CD4-positive, CD25-positive, alpha-beta regulatory T cell (primary cell): ENCODE measurements at places on chromosomes 2 and 18. TPM values are rescaled to one million over a fixed set of nuclear protein-coding genes. Genes with fewer than 3 reads are reported as not detected.

GRCh38 chr2:170680172-170680941 lies 34.8 kb upstream of the SP5 start:
- DNase-seq = no peak

DNA sequence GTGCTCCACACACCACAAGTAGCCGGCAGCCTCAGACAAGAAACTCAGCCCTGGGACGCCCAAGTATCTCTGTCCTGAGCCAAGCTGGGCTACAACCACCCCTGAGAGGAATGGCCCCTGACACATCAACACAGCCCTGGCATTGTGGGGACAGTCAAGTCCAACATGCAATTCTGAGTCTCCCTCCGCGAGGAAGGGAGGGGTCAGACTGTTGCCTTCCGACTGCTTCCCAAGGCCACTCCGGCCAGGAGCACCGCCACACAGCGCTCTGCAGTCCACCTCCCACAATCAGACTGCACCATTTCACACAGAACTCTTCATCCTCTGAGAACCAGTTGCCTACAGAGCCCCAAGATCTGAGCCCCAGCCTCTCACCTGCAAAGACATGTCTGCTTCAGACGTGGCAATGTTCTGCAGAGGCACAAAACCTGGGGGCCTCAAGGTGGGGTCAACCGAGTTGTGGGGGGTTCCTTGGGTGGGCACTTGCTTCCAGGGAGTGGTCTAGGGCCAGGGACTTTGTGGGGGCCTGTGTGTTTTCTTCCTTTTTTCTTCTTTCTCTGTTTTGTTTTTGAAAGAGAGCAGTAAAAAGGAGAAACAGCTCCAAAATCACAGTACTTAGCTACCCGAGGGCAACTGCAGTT lies 76.7 kb upstream of the SALL3 start:
- DNase-seq = no peak

DNA sequence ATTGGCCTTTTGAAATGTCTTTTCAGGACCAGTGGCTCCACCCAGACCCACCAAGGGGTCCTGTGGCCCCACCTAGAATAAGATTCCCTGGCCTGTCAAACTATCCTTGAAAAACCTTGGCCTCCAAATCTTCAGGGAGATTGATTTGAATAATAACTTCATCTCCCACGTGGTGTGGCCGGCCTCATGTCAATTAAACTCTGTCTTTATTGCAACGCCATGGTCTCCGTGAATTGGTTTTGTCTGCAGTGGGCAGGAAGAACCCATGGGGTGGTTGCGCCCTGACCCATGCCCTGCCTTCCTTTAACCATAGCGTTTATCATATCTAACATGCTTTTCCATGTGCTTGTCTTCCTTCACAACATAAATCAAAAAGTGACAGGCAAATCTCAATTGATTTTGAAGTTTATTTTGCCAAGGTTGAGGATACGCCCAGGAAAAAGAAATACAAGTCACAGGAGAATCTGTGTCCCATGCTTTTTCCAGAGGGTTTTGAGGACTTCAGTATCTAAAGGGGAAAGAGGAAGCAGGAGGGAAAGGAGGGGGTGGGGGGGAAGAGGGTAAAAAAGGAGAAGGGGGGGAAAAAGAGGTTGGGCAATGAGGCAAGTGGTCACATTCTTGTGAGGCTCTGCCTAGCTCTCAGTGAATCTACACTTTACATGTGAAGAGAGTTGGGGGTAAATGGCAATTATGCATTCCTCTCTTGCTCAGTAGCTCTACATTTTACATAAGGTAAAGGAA lies 66.5 kb upstream of the CABLES1 start:
- no peak for DNase-seq

- no peak for DNase-seq
Measured at GRCh38 chr2:184598316-184599053, at the start of gene ZNF804A. Gene ZNF804A, plus strand, starts transcription at chr2:184598529. Its CDS starts 431 bp downstream, at chr2:184598960.

- DNase-seq = no peak
Measured at GRCh38 chr2:142020368-142020767, 110.4 kb downstream of the LRP1B start.

- peak; percentile 1 for DNase-seq
Measured at GRCh38 chr2:76197842-76198448, 487.2 kb upstream of the GCFC2 start.

GRCh38 chr18:24443870-24444269 lies 16.6 kb upstream of the HRH4 start:
- no peak for DNase-seq

Gene SCG2
- not detected for total RNA-seq

DNA sequence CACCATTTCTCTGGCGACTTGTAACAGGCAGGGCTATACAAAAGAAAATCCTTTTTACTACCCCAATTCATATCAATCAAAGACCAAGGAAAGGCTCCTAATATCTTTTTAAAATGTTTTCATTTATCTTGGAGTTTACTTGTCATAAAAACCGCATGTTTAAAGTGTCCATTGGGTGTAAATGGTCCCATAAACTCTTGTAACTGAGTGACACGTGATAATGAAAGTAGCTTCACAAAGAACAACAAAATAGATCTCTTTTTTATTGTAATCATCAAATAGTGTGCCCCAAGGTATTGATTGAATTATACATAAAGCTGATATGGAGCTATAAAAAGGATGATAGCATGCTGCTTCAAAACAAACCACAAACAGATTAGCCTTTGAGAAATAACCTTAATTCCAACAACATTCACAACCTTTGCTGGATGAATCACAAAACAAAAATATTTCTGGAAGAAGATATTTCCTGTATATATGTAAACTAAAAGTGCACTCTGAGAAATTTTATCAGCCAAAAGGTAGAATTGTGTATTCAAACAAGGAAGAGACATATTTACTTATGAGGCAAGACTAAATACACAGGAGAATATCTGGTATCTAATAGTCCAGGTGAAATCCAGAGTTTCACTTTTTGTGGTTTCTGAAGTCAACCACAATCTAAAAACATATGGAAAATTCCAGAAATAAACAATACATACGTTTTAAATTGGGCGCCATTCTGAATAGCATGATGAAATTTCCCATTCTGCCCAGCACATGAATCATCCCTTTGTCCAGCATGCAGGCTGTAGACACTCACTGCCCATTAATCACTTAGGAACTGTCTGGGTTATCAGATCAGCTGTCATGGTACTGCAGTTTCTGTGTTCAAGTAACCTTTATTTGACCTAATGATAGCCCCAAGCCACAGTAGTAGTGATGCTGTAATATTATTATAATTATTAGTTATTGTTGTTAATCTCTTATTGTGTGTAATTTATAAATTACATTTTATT lies 237.5 kb downstream of the PIK3C3 start:
- DNase-seq = no peak

- no peak for DNase-seq
Measured at GRCh38 chr2:177391822-177392372, 676 bp upstream of the AGPS start.

Gene CFAP53
- total RNA-seq = 0.35 TPM

DNA sequence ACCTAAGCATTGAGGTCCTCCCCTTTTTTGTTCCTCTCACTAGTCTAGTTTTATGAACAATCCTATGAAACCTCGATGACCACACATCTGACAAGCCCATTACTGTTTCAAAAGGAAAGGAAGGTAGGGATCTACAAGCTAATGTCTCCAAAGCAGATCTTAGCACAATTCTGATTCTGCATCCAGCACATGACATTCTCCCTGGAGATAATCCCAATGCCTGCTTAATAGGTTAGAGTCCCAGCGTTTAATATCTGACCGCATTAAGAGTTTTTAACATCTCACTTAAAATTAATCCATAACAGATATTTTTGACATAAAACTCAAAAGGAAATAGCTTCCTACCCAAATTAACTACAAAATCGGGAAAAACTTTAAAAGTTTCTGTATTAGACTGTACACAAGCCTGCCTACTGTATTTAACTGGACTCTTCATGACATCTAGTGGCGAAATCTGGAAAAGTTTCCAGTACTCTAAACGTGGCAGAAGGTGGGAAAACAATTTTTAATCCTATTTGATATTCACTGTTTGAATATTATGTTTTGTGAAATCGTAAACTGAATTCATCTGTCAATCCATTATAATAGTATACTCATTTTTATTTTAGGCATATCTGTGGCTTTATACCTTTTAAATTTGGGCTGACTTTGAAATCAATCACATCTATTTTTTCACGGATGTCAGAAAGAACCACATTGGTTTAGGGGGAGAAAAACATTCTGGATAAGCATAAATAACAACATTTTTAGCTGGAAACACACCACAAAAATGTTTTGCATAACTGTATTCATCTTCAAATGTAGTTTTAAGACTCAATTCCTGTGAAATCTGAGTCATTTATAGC lies 62.4 kb downstream of the TXNL1 start:
- DNase-seq = no peak
